ENCODE measurements at places on chromosomes 4 and X. TPM values are rescaled to one million over a fixed set of nuclear protein-coding genes. Genes with fewer than 3 reads are reported as not detected.

GRCh38 chr4:145815626-145816025 is 123.0 kb downstream of the ZNF827 start:
- DNase-seq: no peak
- H3K27ac ChIP-seq: no peak overlapping the region
- H3K4me3 ChIP-seq: no peak overlapping the region
- H3K36me3 ChIP-seq: no peaks in the 10 kb centered on the region
- H3K27me3 ChIP-seq: no peaks in the 10 kb centered on the region
- peaks cover 7% of the 10 kb centered on the region for H3K4me1 ChIP-seq

DCUN1D4 gene
- total RNA-seq: 25.3 TPM

DNA sequence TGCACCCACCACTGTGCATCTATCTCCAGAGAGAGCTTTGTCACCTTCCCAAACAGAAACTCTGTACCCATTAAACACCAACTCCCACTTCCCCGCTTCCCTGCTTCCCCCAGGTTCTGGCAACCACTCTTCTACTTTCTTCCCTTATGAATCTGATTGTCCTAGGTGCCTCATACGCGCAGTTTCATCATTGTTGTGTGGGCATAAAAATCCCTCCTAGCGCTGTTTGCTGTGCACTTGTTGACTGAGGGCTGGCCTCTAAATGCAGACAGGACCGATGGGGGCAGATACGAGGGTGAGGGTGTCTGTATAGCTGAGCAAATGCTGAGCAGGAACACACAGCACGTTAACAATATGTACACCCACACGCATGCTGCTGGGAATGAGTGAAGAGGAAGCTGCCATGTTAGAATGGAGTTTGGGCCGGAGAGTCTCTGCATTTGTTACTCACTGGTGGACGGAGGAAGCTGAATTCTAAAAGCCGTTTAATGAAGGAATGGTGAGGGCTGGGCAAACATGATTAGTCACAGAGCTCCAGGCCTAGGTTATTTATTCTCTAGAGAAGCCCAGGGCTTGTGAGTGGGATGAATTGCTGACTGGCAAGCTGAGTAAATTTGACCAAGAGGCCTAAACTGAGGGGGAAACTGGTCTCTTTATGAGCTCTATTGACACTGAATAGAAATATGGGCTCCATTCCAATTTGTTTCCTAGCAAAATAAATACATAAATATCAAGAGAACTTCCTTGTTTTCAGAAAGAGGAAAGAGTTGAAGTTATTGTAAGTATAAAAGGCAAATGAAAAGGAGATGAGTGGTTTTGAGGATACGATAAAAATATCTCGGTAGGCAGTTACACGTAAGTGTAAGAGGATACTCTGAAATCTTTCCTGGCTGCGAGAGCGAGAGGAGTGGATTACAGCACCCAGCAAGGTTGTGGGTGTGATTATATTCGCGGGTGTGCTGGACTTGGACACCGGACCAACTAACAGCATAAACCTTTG is 95.9 kb upstream of the RPS6KA3 start:
- H3K27me3 ChIP-seq: no peaks in the 10 kb centered on the region
- peaks cover 50% of the 10 kb centered on the region for H3K4me1 ChIP-seq
- DNase-seq: peak; percentile 94
- peak overlapping the region; percentile 99 for H3K27ac ChIP-seq
- no peaks in the 10 kb centered on the region for H3K36me3 ChIP-seq

NPNT gene
- 0.48 TPM for total RNA-seq

GRCh38 chr4:151809716-151810115 is 48.9 kb upstream of the GATB start:
- no peak overlapping the region for H3K4me3 ChIP-seq
- H3K36me3 ChIP-seq: no peaks in the 10 kb centered on the region
- no peaks in the 10 kb centered on the region for H3K27me3 ChIP-seq
- H3K4me1 ChIP-seq: 0 out of 2 replicates have a peak, but pooled peaks cover 4% of the 10 kb centered on the region
- H3K27ac ChIP-seq: no peak overlapping the region

GRCh38 chr4:88045021-88045420 is 37.6 kb downstream of the PKD2 start:
- DNase-seq: no peak
- peaks cover 5% of the 10 kb centered on the region for H3K36me3 ChIP-seq
- H3K27ac ChIP-seq: no peak overlapping the region
- H3K4me1 ChIP-seq: no peaks in the 10 kb centered on the region

GRCh38 chr4:26369581-26369980 is 48.8 kb downstream of the RBPJ start:
- DNase-seq: no peak

GRCh38 chrX:53163436-53163835 is 61.6 kb downstream of the KDM5C start:
- H3K4me3 ChIP-seq: no peak overlapping the region
- DNase-seq: no peak
- no peaks in the 10 kb centered on the region for H3K36me3 ChIP-seq
- H3K27me3 ChIP-seq: no peaks in the 10 kb centered on the region
- H3K27ac ChIP-seq: no peak overlapping the region

DNA sequence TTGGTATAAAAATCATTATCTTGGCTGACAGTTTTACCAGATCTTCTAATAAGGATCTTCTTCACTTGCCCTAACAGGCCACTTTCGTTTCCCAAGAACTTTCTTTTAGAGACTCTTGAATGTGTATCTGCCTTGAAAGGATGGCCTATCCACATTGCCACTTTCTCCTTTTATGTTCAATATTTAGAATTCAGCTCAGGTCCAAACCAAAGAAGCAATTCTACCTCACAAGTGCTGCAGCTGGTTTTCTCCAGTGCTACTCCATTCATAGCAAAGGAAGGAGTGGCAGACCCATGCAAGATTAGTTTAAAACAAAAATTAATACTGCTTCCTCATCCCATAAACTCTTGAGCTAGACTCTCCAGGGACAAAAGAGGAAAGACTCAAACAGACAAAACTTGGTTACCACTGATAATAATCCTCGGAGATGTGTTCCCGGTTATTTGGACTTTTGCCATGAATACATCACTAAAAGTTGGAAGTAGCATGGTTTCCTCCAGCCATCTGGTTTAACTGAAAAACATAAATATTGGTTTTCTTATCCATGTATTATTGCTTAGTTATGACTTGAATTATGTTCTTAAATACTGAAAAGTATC is 401.8 kb downstream of the PABPC4L start:
- no peak overlapping the region for H3K27ac ChIP-seq
- H3K4me3 ChIP-seq: no peak overlapping the region
- no peaks in the 10 kb centered on the region for H3K36me3 ChIP-seq
- no peaks in the 10 kb centered on the region for H3K4me1 ChIP-seq
- DNase-seq: no peak

- no peaks in the 10 kb centered on the region for H3K27me3 ChIP-seq
- DNase-seq: peak; percentile 94
- H3K36me3 ChIP-seq: peaks cover 9% of the 10 kb centered on the region
- H3K27ac ChIP-seq: peak overlapping the region; percentile 85
- H3K4me3 ChIP-seq: no peak overlapping the region
- H3K4me1 ChIP-seq: peaks cover 56% of the 10 kb centered on the region
Observed at GRCh38 chr4:41432881-41433280, 105.1 kb upstream of the LIMCH1 start.

DNA sequence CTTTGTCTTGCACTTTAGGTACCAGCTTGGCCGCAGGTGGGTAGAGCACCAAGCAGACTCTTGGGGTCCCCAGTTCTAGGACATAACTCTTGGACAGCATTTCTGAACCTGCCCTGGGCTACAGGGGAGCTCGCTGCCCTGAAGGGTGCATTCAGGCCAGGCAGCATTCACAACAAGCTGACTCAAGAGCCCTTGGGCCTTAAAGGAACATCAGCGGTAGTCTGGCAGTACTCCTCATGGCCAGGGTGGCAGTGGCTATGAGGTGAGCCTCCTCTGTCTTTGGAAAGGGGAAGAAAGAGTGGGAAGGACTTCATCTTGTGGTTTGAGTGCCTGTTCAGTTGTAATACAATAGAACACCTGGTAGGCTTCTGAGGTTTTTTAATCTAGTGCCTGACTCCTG is 24.8 kb upstream of the SMARCA5 start:
- H3K36me3 ChIP-seq: no peaks in the 10 kb centered on the region
- no peak overlapping the region for H3K27ac ChIP-seq
- DNase-seq: peak; percentile 64
- no peaks in the 10 kb centered on the region for H3K27me3 ChIP-seq
- no peaks in the 10 kb centered on the region for H3K4me1 ChIP-seq

NDNF gene
- not detected for total RNA-seq

DNA sequence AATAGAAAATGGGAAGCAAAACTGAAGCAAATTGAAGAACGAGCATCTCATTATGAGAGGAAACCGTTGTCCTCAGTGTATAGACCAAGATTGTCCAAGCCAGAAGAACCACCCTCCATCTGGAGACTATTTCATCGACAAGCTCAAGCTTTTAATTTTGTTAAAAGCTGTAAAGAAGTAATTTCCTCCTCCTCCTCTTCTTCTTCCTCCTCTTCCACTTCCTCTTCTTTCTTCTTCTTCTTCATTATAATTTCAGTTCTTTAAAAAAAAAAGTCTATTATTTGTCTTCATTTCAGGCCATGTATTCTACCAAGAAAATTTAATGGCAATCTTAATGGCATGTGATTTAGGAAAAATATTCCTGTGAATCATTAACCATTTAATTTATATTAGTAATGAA is 7.6 kb downstream of the PRIMPOL start:
- H3K4me3 ChIP-seq: no peak overlapping the region
- no peak overlapping the region for H3K27ac ChIP-seq
- no peaks in the 10 kb centered on the region for H3K36me3 ChIP-seq
- no peaks in the 10 kb centered on the region for H3K4me1 ChIP-seq
- H3K27me3 ChIP-seq: no peaks in the 10 kb centered on the region

DNA sequence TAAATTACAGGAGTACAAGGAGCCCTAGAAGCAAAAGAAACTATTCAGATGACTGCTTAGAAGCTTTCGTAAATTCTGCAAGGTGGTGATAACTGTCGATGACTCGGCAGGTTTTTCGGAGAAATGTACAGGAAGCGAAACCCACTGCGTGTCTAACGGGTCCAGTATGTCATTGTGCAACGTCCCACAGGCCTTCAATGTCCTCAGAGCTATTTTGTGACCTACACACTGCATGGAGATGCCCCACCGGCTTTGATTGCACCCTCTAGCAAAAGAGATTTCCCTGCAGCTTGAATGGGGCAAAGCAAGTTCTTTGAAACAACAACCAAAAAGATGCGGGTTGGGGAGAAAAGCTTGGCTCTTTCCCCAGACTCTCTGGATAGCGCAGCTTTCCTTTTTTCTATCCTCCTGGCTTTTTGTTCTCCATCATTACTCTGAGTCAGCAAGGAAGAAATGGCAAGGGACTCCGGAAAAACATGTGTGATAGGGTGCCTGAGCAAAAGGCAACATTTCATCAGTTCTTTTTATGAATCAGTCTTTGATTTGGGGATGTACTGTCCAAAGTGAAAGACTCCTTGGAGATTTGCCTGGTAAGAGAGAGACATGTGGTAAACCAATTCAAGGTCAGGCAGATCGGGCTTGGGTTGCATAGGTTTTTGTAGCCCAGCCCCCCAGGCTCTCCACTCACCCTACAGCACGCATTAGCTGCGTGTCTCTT is 112.0 kb upstream of the TBL1X start:
- DNase-seq: no peak
- no peaks in the 10 kb centered on the region for H3K36me3 ChIP-seq

DNA sequence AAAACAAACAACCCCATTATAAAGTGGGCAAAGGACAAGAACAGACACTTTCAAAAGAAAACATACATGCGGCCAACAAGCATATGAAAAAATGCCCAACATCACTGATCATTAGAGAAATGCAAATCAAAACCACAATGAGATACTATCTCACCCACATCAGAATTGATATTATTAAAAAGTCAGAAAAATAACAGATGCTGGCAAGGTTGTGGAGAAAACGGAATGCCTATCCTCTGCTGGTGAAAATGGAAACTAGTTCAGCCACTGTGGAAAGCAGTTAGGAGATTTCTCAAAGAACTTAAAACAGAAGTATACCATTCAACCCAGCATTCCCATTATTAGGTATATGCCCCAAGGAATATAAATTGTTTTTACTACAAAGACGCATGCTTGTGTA is 112.5 kb downstream of the JADE1 start:
- no peak overlapping the region for H3K4me3 ChIP-seq

DNA sequence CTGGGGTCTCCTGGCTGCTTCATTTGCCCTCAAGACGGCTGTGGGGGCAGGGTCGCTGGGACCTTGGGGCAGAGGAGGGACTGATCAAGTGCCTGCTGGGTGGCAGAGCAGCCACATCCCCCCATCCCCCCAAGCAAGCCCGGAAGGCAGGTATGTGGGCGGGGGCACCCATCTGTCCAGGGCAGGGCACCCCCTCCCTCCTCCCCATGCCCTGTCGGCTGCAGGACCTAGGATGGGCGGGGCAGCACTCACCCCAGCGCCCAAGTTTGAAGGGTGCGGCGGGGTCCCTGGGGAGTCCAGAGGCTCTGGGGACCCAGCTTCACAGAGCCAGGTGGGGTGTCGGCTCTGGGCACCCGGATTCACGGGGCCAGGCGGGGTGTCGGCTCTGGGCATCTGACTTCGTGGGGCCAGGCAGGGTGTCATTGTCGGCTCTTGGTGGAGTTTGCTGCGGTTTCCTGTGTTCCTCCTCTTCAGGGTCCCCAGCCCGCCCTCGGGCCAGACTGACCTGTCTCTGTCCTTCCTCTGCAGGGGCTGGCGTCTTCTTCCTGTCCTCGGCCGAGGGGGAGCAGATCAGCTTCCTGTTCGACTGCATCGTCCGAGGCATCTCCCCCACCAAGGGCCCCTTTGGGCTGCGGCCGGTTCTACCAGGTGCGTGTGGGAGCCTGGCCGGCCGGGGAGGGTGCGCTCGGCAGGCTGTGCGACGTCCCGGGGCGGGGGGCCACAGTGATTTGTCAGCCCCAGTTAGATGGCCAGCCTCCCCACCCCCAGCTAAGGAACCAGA is 22.1 kb downstream of the DOK7 start:
- H3K36me3 ChIP-seq: no peaks in the 10 kb centered on the region
- H3K27me3 ChIP-seq: no peaks in the 10 kb centered on the region
- H3K4me3 ChIP-seq: peak overlapping the region; percentile 59

- no peak overlapping the region for H3K4me3 ChIP-seq
- DNase-seq: no peak
- no peaks in the 10 kb centered on the region for H3K4me1 ChIP-seq
- H3K27me3 ChIP-seq: no peaks in the 10 kb centered on the region
- no peak overlapping the region for H3K27ac ChIP-seq
- H3K36me3 ChIP-seq: no peaks in the 10 kb centered on the region
Observed at GRCh38 chrX:24918715-24919114, 97.0 kb downstream of the ARX start.

ANXA10 gene
- 3.0 TPM for total RNA-seq

GRCh38 chrX:111411557-111411956 is 435 bp downstream of the DCX start:
- peaks cover 12% of the 10 kb centered on the region for H3K27me3 ChIP-seq
- no peaks in the 10 kb centered on the region for H3K4me1 ChIP-seq
- DNase-seq: no peak
- no peak overlapping the region for H3K4me3 ChIP-seq
- no peak overlapping the region for H3K27ac ChIP-seq
- H3K36me3 ChIP-seq: no peaks in the 10 kb centered on the region

AMER1 gene
- total RNA-seq: 5.8 TPM

DNA sequence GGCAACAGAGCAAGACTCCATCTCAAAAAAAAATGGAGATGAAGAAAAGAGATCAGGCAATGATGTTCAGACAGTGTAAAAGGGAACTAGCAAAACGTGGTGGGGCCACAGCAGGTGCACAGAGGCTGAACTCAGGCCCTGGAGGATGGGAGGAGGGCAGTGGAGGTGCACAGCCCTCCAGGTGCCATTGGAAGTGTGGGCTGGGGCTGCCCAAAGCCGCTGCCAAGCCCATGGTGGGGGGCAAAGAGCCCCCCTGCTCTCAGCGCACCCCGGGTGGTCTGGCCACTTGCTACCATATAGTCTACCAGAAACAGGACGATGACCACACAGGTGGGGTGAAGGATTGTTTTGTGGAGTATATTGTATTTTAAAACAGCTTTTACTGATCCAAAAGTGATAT is 7.1 kb downstream of the TMEM271 start:
- H3K27me3 ChIP-seq: peaks cover 53% of the 10 kb centered on the region
- H3K27ac ChIP-seq: no peak overlapping the region
- H3K4me1 ChIP-seq: no peaks in the 10 kb centered on the region
- no peak for DNase-seq
